ENCODE measurements at places on chromosomes 4 and X.

DNA sequence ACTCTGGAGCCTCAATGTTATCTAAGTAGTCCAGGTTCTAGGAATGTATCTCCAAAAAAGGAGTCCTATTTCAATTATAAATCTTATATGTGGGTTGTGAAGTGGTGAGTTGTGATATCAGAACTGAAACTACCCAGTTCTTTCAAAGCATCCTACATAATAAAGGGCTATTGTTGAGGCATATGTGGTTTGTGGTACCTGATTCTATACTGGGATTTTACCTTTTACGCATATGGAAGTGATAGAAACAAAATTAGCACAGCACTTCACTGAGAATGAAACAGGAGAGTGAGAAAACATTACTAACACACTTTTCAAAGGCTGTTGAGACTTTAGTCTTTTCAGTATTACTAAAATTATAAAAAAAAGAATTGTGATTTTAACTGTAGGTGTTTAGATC, 417.7 kb upstream of the GALNT7 start:
- no peak for DNase-seq

DNA sequence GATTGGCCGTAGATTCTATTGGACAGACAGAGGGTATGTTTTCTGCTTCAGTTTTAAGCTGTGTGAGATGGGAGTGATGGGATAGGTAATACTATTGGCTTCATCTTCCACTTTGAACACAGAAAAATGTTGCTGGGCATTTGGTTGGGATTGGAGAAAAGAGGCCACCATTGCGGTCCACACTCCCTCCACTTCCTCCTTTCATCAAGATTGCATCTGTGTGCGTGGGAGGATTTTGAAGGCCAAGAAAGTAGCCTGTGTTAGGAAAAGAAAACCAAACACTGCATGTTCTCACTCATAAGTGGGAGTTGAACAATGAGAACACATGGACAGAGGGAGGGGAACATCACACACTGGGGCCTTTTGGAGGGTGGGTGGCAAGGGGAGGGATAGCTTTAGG, 56.4 kb downstream of the EGF start:
- DNase-seq = no peak

GRCh38 chr4:1799387-1800375, 6.6 kb downstream of the FGFR3 start:
- no peak for DNase-seq

DNA sequence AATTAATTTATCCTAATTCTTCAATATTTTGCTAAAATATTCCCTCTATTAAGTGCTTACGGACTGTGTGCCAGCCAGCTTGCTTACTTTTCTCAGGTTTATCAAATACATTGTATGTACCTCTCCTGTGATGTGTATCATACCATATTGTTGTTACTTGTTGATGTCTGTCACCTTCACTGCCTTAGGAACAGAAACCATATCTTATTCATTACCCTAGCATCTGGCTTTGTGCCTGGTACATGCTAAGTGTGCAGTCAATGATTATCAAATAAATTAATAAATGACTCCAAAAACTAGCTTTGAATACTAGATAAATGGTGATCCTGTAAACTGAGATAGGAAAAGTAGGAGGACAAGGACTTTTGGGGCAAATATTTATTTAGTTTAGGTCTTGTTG, 6.9 kb downstream of the CLCN3 start:
- DNase-seq = no peak

- DNase-seq = no peak
Observed at GRCh38 chrX:40318076-40318475, 220.3 kb upstream of the BCOR start.

DNA sequence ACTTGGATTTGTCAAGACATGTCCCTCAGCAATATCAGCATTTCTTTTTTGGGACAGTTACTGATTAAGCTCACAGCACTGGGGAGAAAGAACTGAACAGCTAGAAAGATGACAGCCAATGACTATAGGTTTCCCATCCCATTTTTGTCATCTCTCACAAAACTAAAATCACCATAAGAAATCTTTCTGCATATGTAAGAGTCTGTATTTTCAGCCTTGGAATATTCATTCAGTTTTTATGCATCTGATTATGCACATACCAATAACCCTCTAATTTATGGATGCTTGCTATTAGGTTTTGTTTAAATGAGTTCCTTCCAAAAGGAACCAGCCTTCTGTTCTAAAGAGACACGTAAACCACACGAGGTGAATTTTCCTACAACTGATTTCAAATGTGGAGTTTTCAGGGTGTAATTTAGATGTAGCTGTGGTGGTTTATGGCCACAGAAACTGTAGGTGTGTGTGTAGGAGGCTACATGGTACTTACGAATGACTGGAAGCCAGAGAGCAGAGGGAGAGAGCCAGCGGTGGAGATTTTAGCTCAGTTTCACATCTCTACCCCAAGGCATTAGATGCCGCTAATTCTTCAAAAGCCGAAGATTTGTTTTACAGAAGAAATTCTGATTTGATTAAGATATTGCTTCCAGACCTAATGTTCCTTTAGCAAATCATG, 55.3 kb downstream of the AFF2 start:
- DNase-seq = no peak

Data from T-helper 17 cell (primary cell).